ENCODE measurements at places on chromosomes 7 and 10.

GRCh38 chr7:15389073-15389472 is 172.7 kb downstream of the AGMO start:
- DNase-seq = no peak

DNA sequence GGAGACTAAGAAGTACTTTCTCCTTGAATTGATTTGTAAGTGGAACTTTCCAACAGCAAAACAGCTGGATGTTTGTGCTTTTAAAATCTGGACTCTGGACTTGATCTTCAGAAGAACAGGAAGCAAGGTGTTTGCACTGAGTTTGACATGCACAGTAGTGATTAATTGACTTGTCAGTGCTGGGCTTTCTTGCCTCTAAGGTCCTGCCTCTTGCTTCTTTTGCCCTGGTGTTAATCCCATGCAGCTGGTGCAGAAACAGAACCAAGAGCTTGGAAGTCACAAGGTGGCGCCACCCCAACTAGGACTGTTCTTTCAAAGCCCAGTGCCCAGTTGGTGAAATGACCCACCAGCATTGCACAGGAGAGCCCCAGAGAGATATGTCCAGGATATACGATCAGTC is 66.8 kb upstream of the SEPHS1 start:
- peak; percentile 54 for DNase-seq

- DNase-seq = no peak
These were observed 18.5 kb downstream of the AKR1B15 start for GRCh38 chr7:134567368-134567767.

- DNase-seq = no peak
These were observed 13.1 kb upstream of the CUX1 start for GRCh38 chr7:101804088-101804963.

- no peak for DNase-seq
These were observed 17.1 kb upstream of the PRRT4 start for GRCh38 chr7:128378637-128379036.

GRCh38 chr10:78349911-78350663 is 316.4 kb downstream of the RPS24 start:
- no peak for DNase-seq

- no peak for DNase-seq
These were observed 235.2 kb downstream of the CELF2 start for GRCh38 chr10:11252887-11253286.
